ENCODE measurements at places on chromosomes 2 and 18.

- DNase-seq, result peak; percentile 64
Measured at GRCh38 chr2:172995323-172996244, 80.1 kb upstream of the MAP3K20 start.

DNA sequence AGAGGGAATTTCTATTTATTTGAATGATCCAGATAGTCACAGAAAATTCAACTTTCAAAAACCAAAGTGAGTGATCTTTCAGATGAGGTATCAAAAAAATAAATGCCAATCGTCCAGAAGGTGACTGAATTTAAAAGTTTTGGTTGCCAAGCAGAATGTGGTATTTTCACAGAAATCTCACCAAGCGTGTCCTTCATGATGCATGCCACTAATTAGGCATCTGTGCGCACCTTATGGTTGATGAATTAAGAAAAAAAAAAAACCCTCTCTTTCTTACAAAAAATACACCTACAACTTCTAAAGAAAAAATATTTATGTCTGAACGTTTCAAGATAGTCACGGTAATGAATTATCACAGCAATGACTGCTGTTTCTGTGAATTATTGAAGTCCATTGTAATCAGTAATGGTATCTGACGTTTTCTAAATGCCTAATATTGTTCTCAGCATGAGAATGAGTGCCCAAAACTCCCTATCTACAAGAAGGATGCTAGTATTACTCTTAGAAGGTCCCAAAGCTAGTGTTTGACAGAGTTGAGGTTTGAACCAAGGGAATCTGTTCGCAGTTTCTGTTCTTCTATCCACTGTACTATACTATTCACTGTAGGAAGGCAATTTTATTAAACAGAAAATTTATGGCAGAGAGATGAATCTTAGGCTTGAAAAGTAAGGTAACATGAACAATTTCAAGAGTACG is 219.6 kb upstream of the NETO1 start:
- DNase-seq, result no peak

DNA sequence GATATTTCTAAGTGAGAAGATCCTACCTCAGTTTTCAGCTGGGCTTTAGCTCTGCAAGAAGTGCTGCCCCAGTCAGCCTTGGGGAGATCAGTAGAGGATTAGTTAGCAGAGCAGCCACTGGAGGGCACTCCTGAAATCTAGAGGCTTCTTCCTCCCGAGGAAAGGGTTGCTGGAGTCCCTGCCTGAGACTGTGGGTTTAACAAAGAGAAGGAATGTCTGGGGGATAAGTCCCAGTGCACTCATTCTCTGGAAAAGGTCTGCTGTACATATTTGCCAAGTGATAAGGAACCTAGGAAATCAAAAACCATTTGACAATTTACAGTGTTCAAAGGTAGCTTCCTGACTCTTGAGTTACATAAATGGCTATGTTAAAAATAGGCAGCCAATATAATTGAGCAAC is 207.2 kb downstream of the SLC8A1 start:
- peak; percentile 69 for DNase-seq

DNA sequence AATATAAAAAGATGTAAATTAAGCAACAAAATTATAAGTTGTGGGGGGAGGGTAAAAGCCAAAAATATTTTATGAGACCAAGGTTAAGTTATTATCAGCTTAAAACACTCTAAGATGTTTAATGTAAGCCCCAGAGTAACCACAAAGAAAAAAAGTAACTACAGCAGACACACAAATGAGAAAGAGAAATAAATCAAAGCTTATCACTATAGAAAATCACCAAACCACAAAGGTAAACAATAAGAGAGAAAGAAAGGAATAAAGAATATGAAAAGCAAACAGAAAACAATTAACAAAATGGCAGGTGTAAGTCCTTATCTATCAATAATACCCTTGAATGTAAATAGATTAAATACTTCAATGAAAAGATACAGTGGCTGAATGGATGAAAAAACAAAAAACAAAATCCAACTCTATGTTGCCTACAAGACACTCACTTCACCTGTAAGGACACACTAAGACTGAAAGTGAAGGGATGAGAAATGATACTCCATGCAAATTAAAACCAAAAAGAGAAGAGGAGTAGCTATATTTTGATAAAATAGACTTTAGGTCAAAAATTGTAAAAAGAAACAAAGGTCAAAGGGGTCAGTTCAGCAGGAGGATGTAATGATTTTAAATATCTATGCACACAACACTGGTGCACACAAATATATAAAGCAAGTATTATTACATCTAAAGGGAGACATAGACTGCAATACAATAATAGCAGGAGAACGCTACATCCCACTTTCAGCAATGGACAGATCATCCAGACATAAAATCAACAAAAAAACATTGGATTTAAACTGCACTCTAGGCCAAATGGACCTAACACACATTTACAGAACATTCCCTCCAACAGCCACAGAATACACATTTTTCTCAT is 80.7 kb downstream of the PTPN2 start:
- DNase-seq, result no peak

- no peak for DNase-seq
Measured at GRCh38 chr18:53486296-53486695, 738.2 kb downstream of the MBD2 start.

DNA sequence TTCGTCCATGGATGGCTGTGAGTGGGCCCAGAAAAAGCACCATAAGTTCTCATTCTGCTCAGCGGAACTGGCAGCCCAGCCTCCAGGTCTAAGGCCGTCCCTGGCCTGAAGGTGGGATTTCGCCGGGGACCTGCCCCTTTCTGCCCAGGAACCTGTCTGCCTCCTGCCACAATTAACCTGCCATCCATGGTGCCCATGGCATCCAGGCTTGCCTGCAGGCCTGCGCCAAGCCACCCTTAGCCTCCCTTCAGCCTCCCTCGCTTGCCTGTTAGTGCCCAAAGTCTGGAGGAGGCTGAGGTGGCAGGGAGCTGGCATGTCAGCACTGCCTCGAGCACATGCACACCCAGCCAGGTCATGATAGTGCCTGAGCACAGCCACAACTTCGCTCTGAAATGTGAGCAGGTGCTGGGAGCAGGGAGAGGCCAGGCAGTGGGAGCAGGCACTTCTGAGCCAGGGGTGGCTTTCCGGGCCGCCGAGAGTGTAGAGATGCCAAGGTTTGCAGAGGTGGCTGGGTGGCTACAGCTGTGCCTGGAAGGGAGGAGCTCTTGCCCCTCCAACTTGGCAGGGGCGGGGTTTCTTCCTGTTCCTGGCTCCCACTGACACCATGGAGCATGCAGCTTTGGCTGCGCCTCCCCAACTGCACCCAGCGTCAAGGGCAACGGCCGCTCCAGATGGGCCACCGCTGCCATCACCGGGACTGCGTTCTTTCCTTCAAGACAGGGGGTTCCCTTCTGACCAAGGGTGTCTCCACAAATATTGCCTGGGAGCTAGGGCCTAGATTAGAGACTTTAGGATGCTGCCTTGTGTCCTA is 648.9 kb upstream of the VRK2 start:
- no peak for DNase-seq

DNA sequence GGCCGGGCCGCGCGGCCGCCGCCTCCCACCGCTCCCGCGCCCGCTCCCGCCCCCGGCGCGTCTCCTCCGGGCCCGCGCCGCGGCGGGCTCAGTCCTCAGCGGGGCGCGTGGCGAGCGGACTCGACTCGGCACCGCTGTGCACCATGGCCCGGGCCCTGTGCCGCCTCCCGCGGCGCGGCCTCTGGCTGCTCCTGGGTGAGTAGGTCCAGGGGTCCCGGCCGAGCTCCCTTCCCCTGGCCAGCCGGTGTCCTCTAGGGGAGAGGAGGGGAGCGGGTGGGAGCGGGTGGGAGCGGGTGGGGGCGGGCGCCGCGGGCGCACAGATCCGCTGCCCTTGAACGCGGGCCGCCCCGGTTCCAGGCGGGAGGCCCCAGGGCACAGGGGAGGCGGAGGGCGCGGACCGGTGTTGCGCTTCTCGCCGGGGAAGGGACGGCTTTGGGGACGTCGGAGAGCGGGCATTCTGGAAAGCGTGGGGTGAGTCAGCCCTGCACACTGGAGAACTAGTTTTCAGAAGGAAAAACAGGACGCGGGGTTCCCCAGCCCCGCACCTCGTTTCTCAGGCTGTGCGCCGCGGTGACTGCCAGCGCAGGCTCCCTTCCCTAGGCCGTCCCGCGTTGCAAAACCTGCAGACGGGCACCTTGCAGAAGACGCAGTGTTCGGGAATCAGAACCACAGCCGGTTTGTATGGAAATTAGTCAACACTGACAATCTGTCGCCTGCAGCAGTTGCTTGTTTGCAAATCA is at the start of gene RAMP1:
TSS of gene RAMP1 (plus strand) at position 91 of the 740 bp plus-strand sequence. CDS start at position 144, 53 bp downstream.
- no peak for DNase-seq

- DNase-seq, result no peak
Measured at GRCh38 chr2:239751679-239752355, 273.3 kb downstream of the NDUFA10 start.

DNA sequence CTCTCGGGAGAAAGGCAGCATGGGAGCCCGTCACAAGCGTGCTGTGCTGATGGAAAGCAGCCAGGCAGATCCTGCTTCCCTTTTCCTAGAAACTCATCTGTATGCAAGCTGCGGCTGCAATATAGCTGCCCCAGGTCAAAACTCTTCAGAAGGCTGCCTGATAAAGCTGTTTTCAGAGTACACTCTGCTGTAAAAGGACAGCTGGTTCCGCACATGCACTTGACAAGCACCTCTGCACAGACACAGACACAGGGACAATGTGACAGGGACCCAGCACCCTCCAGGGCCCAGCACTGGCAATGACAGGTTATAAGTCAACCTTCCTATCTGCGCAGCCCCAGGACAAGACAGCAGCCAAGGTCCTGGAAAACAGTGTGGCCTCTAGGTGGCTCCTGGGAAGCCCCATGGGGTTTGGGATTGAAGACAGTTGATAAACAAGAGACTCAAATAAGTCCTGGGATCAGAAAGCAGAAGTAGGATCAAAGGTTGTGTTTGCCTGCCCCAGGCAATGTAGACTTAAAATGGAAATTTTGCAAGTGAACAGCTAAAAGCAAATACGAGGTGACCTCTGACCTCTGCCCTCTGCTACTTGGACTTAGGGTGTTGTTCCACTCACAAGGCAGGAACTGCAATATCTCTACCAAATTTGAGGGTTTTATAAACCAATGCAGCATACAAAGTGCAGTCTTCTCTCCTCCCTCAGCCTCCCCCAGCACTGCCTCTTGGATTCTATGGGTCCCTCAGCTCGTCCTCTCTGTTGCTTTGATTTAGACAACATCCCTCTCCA is 16.9 kb downstream of the SLC66A2 start:
- DNase-seq, result peak; percentile 56

DNA sequence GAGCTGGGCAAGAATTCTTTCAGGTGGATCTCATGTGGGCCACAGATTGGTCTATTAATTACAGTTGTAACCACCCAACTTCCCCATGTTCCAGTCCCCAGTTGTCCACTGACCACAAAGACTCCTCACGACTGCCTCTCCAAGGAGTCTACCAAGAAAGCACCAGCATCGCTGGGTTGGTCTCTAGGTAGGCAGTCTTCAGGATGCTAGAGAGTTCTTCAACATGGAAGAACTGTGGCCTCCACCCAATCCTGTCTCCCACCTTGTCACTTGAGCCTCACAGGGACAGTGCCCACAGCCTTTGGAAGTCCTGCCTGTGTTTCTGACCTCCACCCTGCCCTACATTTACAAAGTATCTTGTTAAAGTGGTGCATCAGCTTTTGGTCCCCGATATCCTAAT is 184.7 kb upstream of the FN1 start:
- no peak for DNase-seq

- no peak for DNase-seq
Measured at GRCh38 chr2:71759060-71759459, 305.7 kb downstream of the DYSF start.

DNA sequence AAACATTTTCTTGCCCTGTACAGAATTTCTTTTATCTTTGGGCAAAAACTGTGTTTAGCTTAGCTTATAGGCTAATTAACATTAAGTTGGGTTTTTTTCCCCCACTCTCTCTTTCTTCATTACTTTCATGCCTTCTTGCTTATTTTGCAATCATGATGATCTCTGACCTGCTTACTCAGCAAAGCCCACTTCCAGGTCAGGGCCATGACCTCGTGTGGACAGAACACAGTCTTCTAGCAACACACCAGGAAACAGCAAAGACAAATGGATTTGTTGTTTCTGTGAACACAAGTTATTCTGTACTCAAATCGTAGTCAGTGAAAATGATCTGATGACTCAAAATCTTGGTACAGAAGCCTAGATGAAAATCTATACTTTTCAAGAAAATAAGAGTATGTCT is 60.7 kb downstream of the SPATS2L start:
- no peak for DNase-seq

GRCh38 chr2:241494311-241494908 is 14.0 kb downstream of the STK25 start:
- DNase-seq, result no peak

DNA sequence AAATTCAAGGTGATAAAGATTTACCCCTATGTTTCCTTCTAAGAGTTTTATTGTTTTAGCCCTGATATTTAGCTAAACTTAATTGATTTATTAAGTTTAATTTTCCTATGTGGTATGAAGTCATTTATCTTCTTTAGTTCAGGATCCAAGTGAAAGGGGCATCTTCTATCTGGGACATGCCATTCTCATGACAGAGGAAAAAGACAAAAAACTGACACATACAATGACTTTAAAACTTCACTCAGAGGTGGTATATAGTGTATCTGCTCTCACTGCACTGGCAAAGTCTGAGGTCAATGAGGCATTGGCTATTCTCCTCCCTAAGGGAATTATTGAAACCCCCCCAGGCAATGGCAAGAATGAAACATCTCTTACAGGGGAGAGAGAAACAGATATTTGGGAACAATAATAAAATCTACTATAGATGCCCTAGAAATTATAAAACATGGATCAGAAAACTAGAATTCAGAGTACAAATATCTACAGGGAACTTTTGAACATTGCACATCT is 237.4 kb downstream of the MYCN start:
- no peak for DNase-seq

DNA sequence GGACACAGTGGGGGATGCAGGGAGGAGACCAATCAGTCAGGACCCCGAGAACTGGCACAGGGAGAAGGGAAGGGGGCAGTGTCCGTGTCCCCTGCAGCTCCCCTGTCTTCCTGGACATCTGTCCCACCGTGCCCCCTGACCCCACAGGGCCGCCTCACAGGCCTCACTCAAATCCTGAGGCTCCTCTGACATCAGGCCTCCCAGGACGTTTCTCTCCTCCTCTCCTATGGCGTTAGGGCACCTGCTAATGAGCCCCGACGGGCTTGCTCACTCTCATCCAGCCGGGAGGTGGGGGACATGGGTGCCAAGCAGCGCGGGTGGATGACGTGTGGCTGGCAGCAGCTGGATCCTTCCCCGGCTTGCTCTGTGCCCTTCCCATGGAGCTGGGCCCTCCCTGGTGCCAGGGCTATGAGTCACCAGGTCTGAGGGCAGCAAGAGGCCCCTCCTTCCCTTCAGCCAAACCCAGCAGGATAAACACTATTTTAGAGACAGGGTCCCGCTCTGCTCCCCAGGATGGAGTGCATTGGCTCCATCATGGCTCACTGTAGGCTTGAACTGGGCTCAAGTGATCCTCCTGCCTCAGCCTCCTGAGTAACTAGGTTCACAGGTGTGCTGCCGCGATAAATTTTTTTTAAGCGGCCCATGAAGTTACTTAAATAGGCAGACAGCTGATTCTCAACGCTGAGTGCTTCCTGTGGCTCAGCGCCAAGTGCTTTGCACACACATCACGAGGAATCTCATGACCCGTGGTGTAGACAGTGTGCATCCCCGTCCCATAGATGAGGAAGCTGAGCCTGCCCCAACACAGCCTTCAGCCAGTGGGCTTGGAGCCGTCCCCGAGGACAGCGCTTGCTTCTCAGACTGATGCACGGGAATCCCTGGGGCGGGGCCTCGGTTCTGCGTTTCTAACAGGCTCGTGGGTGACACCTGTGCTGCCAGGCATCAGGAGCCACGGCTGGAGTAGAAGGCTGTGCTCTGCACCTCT is 64.5 kb upstream of the HDAC4 start:
- DNase-seq, result peak; percentile 86

GRCh38 chr2:184679219-184680018 is 81.1 kb downstream of the ZNF804A start:
- DNase-seq, result no peak

GRCh38 chr2:42132191-42132965 is 36.8 kb upstream of the EML4 start:
- no peak for DNase-seq
